Progenitor cell of endocrine pancreas (in vitro differentiated cells): ENCODE measurements at places on chromosomes 5 and 9.

DNA sequence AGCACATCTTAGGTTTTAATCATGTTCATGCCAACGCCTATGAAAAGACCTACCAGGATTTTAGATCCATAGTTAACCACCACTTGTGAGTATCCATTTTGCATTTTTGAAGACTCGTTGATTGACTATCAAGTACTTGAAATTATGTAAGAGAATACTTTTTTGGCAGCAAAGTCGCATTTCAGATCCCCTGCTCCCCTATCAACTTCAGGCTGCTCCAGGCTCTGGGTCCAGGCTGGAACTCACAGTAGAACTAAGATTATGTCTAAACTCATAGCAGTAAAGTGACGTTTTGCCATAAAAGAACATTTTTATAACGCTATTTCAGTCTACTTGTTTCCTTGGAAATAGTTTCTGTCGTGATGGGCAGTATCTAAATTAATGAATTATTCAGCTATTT, 267.7 kb downstream of the FANCC start:
- no peak for DNase-seq

DNA sequence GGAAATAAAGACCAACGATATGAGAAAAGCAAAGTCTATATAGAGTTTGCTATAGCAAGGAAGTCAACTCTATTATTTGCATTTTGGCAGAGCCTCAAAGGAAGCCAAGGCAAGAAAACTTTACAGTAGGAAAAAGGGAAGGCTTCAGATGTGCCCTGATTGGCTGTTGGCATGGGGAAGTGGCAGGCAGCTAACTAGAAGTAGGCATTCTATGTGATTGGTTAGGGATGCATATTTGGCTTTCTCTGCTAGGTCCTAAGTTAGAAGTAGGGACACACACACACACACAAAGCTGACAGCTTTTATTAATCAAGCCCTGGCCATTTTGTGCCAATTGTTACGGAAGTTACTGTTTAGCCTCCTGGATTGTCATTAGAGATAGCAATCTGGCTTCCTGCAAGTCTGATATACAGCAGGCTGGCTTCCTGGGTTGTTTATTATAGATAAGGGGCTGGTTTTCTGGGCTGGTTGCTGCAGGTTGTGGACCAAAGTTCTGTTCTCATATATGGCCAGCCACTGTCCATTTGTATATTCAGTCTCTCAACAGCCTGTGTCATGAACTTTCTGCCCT, 308.1 kb upstream of the GRAMD2B start:
- no peak for DNase-seq

DNA sequence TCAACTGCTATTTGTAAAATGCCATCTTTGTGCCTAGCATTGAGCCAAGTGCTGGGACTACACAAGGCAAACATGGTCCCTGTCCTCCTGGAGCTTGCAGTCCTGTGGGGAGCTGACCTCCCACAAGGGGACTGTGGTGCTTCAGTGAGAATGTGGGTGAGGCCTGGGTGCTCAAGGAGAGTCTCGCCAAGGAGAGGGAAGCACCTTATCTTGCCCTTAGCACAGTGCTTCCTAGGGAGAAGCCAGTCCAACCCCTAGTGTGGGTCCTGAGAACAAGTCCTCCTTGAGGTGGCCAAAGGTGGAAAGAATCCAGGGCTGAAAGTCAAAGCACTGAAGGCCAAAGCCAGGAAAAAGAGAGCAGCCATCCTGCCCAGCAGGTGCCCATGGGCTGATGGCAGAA, 31.1 kb upstream of the MVB12B start:
- no peak for DNase-seq

- DNase-seq: no peak
Observed at GRCh38 chr9:18865542-18865941, 167.5 kb downstream of the SAXO1 start.

DNA sequence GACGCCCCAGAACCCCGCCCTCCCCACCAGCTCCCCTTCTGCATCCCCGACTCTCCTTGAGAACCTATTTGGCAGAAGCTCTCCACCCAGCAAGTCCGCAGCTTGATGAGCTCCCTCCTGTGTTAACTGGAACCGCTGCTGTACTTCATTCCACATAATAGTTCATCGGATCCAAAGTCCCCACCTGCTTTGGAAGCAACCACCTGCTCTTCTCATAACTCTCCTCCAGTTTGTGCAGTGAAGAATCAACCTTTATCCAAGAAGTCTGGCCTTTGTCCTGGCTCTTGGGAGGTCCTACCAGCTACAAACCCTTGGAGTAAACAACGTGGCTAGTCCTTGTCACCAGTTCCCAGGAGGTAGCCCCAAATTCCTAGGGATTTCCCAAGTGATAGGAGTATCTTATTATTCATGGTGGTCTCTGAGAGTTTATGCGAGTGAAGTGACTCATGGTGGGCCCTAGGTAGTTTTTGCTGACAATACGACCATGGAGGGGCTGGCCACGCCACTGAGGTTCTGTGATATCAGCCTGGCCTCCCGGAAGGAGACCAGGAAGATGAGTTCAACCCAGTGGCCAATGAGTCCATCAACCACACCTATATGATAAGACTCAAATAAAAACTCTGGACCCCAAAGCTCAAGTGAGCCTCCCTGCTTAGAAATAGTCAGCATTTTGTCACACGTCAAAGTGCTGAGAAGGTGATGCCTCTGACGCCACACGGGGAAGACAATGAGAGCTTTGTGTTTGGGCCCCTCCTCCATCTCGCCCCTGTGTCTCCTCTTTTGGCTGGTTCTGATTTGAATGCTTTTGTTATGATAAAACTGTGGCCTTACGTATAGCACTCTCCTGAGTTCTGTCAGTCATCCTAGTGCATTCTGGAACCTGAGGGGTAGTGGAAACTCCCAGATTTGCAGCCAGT, 3.6 kb upstream of the IL4 start:
- DNase-seq: no peak

DNA sequence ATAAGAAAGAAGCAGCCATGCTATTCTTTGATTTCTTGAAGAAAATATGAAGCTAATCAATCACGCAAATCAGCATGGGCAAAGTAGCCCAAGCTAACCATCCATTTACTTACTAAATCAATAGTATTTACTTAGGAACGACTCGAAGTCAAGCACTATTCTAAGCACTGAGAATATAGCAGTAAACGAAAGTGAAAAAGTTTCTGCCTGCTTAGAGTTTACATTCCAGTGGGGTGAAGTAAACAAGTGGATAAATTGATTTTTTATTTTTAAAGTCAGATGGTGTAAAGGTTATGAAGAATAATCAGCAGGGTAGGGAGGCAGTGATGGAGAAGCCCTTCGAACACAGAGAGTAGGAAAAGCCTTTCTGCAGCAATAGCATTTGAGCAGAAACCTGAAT, 5.5 kb downstream of the TSTD2 start:
- DNase-seq: no peak

DNA sequence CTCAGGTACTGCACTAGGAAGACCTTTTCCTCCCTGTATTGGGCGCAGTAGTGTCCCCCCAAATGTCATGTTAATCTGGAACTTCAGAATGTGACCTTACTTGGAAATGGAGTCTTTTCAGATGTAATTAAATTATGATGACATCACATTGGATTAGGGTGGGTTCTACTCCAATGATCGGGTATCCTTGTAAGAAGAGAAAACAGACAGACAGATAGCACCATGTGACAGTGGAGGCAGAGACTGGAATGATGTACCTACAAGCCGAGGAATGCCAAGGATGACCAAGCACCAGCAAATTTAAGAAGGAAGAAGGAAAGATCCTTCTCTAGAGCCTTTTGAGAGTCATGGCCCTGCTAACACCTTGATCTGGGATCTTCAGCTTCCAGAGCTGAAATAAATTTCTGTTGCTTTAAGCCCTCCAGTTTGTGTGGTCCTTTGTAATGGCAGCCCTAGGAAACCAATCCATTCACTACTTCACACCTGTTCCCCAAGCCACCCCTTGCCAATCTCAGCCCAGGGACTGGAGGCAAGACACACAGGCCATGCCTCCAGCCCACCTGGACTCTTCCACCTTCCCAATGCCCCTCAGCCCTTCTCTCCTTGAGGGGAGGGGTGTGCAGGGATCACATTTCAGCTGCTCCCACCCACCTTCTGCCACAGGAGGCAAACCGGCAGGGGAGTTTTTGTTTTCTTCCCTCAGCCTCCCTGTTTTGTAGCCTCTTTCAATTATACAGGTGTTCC, 1.6 kb downstream of the CCNJL start:
- no peak for DNase-seq

DNA sequence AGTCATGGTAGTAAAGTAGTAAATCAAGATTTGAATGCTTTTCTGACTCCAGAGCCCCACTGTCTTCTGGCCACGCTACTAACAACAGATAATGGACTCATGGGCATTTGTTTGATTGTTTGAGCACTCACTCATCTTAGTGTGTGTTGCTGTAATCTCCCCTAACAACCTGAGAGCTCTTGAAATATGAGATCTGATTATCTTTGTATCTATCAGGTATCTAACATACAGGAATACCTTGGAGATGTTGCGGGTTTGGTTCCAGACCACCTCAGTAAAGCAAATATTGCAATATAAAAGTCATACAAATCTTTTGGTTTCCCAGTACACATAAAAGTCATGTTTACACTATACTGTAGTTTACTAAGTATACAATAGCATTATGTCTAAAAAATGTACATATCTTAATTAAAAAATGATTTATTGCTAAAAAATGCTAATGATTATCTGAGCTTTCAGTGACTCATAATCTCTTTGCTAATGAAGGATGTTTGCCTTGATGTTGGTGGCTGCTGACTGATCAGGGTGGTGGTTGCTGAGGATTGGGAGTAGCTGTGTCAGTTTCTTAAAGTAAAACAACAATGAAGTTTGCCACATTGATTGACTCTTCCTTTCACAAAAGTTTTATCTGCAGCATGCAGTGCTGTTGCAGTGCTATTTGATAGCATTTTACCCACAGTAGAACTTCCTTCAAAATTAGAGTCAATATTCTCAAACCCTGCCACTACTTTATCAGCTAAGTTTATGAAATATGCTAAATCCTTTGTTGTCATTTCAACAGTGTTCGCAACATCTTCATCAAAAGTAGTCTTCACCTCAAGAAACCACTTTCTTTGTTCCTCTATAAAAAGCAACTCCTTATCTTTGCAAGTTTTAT, 92.2 kb downstream of the ZNF462 start:
- DNase-seq: no peak

- no peak for DNase-seq
Observed at GRCh38 chr5:158943057-158943456, 156.7 kb downstream of the EBF1 start.

DNA sequence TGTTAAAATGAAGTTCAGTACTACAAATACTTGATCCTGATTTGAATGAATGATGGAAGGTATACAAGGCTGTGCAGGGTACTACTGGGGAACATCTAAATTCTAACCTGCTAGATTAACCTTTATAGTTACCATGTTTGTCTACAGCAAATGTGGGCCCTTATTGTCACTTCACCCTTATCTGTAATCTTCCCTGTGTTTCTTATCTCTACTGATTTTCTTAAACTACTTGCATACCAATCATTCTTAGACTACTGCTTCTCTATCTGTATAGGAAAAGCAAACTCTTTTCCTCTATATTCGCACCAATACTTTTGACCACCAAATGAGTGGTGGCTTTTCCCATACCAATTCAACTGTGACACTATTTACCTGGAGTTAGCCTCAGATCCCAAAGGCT, 210.7 kb downstream of the HINT1 start:
- DNase-seq: no peak

- no peak for DNase-seq
Observed at GRCh38 chr5:61600945-61601511, 269.0 kb downstream of the ZSWIM6 start.

DNA sequence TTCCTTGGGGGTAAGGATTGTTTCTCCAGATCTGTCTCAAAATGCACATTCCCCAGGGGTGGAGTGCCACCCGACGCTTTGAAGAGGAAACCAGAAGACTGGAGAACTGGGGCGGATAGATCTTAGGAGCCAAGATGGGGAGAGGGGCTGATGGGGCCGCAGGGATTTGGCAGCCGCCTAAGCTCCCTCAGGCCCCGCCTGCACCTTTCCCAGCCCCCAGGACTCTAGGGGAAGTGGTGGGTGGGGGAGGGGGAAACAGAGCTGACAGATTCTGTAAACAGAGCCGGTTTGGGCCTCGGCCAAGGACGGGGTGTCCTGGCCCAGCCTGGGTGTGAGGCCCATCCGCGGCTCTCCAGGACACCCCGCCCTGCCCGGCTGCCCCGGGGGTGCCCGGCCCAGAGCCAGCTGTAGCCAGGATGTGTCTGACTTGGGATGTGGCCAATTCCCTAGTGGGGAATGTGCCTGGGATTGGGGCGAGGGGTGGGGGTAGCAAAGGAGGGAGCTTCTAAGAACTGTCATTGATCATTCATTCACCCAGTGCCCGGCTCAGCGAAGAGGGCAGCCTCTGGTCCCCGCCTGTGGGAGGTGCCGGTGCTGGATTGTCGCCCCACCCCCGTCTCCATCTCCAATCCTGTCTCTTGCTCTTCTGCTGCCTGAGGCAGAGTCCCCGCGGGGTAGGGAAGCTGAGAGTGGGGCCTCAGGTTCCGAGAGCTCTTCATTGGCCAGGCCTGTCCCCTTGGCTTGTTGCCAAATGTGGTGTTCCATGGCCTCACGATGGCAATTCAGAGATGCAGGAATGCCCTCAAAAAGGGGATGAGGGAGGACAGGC, 54.8 kb upstream of the CDKN2AIPNL start:
- no peak for DNase-seq

GRCh38 chr9:130955947-130956621, 17.0 kb upstream of the FIBCD1 start:
- no peak for DNase-seq

DNA sequence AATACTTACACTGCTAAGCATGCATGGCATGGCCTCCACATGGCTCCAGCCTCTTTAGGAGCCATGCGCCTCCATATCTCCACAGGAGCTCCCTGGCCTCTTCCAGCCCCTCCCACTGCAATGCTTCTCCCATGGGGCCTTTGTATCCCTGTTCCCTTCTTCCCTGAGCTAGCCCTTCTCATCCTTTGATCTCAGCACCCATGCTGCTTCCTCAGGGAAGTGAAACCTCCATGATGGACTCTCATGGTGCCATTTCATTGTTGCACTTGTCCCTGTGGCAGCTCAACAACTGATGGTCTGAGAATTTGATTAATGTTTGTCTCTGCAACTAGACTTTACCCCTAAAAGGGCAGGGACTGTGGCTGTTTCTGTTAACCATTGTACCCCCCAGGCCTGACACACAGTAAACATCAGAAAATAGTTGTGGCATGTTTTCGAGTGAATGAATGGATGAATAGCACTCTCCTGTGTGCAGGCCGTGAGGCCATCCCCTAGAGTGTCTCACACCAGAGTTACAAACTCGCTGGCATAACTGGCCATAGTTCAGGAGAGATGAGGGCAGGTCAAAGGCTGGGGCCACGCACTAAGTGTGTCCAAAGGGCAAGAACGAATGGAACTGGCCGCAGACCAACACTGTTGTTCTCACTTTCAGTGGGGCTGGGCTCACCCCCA, 6.6 kb downstream of the IDNK start:
- no peak for DNase-seq
